Activated CD4-positive, alpha-beta T cell treated with anti-CD3 and anti-CD28 coated beads, Interleukin-2, amount 50 U/mL, for 4 hours (primary cell): ENCODE measurements at places on chromosomes 7 and 10.

GRCh38 chr10:15067154-15067553 is 21.4 kb downstream of the ACBD7 start:
- DNase-seq, result no peak

- no peak for DNase-seq
Measured at GRCh38 chr7:2964208-2964607, 79.5 kb downstream of the CARD11 start.

- no peak for DNase-seq
Measured at GRCh38 chr7:108308903-108309302, 147.3 kb downstream of the NRCAM start.

DNA sequence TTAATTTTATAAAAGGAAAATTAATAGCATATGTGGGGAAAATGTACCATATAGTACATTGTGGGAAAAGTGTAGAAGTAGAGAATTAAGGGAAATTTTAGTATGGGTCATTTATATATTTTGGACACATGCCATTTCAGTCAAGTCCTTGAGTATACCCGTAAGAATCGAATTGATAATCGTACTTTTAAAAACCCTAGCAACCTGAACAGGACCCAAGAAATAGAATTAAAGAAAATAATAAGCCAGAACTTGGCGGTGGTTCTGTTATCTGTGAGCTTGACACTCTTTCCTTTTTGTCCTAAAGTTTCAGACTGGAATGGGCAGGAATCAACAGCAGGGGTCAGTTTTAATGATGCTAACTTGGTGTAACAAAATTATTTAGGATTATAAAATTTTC is 221.0 kb downstream of the CDK14 start:
- no peak for DNase-seq

DNA sequence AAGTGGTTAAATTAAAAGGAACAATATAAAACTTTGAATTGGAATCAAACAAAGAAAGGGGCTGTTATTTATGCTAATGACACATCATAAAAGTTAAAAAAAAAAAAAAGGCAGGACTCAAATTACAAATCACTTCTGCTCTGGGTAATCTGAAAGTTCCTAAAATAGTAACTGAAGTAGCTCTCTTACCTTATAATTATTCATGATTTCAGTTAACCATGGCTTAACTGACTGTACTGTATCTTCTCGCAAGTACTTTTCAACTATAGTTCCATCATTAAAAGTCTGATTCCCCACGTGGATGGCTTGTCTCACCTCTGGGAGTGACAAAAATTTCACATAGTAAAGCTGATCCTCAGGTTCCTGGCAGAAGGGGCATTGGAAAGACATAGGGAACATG is 82.5 kb downstream of the CPVL start:
- DNase-seq, result no peak

- DNase-seq, result no peak
Measured at GRCh38 chr10:80484676-80485075, 30.6 kb downstream of the TSPAN14 start.

- no peak for DNase-seq
Measured at GRCh38 chr7:32539919-32540531, 44.7 kb downstream of the AVL9 start.

GRCh38 chr10:130737621-130738020 is 573.9 kb downstream of the TCERG1L start:
- no peak for DNase-seq
